ENCODE measurements at places on chromosomes 3 and 15.

DNA sequence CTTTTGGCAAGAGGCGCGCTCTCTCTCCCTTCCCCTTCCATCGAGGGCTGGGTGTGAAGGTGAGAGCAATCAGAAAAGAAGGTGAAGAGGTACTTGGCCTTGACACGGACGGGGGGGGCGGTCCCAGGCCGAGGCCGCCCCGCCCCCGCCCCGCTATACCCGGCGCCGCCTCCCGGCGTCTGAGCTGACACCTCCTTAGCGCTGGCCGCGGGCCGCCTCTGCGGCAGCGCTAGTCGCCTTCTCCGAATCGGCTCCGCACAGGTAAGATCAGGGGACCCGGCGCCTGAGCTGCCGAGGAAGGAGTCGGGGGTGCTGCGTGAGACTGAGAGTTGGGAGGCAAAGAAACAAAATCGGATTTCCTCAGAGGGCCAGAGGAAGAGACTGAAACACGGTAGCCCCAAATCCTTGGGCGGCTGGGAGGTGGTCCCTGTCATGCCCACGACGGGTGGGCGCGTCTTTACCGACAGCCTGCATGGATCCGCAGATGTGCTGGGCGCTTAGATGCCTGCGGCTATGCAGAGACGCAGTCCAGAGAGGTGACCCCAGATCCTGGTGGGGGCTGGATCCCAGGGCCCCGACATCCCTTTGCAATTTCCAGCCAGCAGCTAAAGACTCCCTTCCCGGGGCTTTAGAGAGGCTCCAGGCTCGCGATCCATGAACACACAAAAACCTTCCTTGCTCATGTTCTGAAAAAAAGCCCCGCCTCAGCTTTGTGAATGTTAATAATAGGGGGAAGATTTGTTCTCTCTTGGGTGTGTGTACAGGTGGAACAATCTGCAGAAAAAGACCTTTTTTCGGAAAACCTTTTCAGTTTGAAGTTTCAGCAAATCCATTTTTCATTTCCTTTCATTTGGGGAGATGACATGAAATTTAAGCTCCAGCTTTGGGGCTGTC is at the start of gene ENTPD3:
TSS of gene ENTPD3 (plus strand) at position 184 of the 894 bp plus-strand sequence. CDS start 874 bp downstream, outside the sequence.
- DNase-seq = peak; percentile 20

DNA sequence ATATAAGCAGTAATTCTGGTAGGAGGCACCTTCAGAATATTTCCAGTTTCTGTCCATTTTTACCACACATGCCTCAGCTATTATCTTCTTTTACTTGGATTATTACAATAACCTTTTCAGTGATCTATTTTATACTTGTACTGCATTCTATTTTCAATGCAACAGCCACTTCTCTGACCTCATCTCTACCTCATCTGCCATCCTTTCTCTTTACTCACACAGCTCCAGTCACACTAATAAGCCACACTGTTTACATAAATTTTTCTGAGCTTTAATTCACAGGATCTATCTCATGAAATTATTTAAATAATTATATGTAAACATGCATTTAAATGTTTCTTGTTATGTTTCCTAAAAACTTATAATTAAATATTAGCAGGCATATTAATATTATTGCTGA is 47.3 kb upstream of the BCHE start:
- DNase-seq = no peak

GRCh38 chr3:128338536-128339330 is 128.0 kb downstream of the DNAJB8 start:
- DNase-seq = no peak

DNA sequence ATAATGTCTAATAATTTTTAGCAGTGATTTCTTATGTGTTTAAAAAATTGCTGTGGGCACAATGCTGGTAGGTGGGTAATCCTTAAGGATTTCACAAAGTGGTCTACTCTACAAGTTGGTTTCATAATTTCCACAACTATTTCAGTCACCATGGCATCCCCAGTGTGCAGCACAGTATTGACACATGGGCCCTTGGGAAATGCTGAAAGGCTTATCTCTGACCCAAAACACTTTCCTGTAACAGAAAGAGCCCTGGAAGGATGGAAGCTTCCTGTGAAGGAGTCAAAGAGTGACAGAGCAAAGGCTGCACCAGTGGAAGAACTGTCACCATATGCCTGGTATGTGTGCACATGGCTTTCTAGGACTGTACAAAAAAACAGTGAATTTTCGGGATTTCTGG is 153.7 kb downstream of the ANO10 start:
- no peak for DNase-seq

DNA sequence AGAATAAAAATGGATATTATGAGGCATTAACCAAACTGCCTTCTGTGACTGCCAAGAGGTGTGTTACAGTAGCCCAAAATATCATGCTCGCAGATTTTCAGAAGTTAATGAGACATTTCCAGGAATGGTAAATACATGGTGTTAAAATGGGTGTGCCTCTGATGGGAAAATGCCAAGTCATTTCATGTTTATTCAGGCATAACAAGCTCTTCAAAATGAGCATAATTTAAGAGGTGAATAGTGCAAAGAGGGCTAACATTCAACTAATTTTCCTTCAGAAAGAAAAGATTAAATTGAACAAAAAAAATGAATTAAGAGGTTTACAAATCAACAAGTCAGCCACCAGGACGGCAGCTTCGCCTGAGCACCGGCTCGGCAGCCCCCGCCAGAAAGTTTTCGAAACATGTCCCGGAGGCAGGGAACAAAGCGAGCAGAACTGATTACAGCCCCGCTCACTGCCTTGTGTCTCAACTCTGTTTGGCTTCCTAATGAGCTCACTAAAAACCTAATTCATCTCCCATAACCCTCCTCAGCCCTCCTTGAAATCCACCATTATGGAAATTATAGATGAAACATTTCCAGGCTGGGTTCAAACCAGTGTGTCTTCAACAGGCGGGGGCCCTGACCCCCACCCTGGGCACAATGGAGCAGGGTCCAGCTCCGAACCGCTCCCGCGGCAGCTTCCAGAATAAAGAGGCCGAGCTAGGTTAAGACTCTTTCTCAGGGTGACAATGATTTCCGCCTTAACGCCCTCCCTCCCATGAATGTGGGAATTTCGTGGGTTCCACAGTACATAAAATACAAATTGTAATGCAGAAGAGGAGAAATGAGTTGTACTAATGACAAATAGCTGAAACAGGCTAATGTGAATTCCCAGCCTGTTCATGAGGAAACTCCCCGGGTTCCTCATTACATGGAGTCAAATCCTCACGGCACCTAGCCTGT is 43.9 kb downstream of the MEIS2 start:
- no peak for DNase-seq

- DNase-seq = no peak
These were observed 133.8 kb downstream of the PDCD6IP start for GRCh38 chr3:33932010-33932764.

- no peak for DNase-seq
These were observed 31.6 kb upstream of the ACAD9 start for GRCh38 chr3:128847666-128848370.
